ENCODE measurements at places on chromosomes 4 and X.

- DNase-seq = no peak
Observed at GRCh38 chrX:34487364-34487763, 169.7 kb downstream of the TMEM47 start.

DNA sequence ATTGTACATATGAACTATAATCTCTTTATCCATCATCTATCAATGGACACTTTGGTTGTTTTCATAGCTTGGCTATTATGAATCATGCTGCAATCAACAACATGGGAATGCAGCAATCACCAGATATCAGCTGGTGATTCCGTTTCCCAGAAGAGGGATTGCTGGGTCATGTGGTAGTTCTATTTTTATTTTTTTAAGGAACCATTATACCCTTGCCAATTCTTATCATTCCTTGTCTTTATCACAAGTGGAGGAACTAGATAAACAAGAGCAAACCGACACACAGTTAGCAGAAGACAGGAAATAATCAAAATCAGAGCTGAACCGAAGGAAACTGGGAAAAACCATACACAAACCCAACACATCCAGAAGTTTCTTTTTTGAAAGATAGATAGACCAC is 14.5 kb upstream of the LNX1 start:
- DNase-seq = no peak

DNA sequence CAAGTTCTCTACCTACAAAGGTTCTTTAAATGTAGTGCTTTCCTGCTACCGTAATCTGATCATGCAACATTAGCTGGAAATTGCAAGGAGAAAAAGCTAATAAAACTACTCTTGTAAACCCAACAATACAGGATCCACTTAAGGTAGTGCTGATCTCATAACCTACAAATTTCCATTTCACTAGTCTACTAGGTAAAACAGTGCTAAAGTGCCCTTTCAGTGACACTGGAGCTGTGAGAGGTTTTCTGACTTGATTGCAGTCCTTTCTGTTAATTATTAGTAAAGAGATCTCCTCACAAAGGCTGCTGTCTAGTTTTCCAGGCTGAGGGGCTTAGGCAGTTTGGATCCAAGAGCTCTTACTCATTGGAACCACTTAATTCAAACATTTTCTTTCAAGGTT is 1118.7 kb downstream of the SH3BGRL start:
- no peak for DNase-seq

GRCh38 chr4:85707611-85708010 is 232.7 kb downstream of the ARHGAP24 start:
- DNase-seq = no peak

DNA sequence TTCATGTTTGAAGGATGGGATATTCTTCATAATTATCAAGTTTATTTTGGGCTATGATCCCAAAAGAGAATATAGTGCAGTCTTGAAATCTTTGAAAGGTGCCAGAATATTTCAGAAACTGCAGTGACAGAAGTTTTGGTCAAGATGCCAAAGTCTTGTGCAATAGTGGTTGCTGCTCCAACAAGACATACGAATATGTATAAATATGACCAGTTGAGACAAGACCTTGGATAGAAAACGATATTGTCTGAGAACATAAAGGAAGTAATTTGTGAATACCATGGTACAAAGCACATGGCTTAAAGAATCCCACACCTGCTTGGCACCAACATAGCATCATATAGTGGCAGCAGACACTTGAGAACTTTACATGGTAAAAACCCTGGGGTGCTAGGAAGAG is 48.6 kb upstream of the AMELX start:
- DNase-seq = no peak

GRCh38 chr4:122500852-122501501 is 44.5 kb upstream of the IL2 start:
- DNase-seq = no peak

- DNase-seq = no peak
Observed at GRCh38 chrX:143873343-143873742, 10.5 kb upstream of the UBE2NL start.

DNA sequence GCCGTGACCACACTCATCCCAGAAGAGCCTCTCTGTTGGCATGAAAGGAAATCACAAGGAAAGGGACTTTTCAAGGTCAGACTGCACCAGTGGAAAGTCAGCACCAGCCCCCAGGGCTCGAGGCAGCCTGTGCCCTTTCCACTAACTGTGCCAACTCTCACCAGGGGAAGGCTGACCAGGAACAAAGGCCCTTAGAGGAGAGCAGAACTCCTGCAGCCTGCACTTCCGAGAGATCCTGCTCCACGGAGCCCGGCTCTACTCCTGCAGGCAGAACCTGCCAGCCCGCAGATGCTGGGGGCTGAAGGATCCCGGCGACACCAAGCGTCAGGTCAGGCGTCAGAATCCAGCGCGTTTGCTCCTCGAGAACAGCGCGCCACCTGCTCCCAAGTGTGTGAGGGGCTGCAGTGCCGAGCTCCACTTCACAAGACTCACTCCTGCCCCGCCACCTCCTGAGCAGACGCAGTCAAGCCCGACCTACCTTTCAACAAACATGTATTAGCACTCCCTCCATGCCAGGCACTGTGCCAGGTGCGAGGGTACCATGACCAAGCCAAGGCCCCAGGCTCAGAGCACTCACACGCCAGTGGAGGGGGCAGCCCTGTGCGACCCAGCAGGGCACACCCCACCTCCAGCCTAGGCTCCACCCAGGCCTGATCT is 13.6 kb upstream of the HELT start:
- DNase-seq = no peak

GRCh38 chrX:30513284-30513683 is 64.3 kb downstream of the TASL start:
- no peak for DNase-seq

DNA sequence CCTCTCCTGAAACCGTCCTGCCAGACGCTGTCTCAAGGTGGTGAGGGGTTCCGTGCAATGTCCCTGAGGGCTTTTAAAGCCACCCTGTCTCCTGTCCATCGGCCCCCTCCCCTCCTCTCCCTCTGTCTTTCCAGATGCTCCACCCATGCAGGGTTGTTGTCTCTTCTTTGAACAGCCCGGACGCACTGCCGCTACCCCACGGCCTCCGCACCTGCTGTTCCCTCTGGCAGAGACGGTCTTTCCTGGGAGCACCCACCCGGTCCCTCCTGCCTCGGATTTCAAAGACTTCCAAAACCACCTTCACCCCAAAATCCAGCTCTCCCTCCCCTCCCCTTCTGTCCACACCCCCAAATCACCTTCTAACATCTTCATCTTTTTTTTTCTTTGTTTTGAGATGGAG is 4.1 kb upstream of the ASMT start:
- DNase-seq = no peak

DNA sequence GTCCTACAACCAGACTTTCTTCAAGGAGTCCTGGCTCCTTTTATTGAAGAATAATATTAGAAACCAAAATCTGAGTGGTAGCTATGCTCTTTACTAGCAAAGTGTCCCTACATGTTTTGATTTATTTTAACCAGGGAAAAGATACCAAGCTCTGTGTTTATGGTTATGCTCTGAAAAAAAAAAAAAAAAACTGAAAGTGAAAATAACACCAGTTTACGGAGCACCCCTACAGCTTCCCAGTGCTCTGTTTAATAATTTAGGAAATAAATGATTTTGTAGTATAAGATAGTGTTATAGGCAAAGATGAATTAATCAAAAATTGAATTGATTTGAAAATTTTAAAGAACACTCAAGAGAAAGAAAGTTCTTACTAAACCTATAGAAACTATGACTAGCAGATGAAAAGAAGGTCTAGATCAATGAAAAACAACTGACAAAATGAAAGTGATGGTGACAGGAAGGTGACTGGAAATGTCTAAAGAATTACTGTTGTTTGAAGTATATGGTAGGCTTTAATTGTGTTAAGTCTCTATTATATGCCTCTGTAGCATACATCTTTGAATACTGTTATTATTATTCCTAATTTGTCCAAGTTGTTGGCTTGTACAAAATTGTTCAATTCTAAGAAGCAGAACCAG is 1698.4 kb upstream of the PCDH10 start:
- DNase-seq = no peak

DNA sequence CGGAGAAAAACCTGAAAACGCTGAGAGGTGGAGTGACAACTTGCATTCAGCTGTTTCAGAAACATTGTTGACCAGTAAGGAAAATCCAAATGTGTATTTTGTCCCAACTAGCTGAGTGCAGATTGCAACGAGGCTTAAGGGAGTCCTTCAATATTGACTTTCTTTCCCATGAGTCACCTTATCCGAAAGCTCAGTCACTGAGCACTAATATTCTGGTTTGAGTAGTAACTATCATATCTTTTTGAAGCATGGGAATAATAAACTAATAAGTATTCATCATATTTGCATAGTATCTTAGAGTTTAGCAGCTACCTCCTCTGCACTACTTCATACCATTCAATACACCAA is 604.3 kb downstream of the PACRGL start:
- DNase-seq = no peak

DNA sequence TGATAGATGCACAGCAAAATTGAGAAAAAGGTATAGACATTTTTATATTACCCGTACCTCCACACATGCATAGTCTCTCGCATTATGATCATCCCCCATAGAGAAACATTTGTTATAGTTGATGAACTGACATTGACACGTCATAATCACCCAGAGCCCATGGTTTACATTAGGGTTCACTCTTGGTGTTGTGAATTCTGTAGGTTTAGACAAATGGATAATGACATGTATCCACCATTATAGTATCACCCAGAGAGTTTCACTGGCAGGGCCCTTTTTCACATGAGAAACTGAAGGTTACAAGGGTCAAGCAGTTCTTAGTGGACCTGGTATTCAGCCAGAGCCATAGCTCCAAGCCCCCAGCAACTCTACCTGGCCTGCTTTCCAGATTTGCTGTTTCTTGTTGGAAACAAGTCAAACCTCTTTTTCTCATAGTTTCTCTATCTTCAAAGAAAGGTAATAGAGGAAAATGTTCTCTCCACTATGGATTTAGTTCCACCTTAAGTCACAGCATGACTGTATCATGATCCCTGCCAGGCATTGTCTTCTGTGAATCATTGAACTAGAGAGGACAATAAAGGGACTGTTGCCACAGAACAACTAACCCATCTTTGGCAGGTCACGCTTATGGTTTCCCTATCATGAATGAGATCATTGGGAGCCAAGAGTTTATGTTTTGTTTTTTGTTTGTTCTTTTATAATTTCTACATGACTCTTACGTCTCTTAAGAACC is 64.0 kb downstream of the HHIP start:
- DNase-seq = no peak

- DNase-seq = no peak
Observed at GRCh38 chrX:152588206-152588605, 49.5 kb upstream of the GABRQ start.

GRCh38 chr4:137794764-137795254 is 262.5 kb upstream of the PCDH18 start:
- DNase-seq = no peak

- no peak for DNase-seq
Observed at GRCh38 chr4:67571975-67572374, 13.4 kb downstream of the STAP1 start.

GRCh38 chr4:147071209-147071740 is 125.6 kb upstream of the TTC29 start:
- no peak for DNase-seq

DNA sequence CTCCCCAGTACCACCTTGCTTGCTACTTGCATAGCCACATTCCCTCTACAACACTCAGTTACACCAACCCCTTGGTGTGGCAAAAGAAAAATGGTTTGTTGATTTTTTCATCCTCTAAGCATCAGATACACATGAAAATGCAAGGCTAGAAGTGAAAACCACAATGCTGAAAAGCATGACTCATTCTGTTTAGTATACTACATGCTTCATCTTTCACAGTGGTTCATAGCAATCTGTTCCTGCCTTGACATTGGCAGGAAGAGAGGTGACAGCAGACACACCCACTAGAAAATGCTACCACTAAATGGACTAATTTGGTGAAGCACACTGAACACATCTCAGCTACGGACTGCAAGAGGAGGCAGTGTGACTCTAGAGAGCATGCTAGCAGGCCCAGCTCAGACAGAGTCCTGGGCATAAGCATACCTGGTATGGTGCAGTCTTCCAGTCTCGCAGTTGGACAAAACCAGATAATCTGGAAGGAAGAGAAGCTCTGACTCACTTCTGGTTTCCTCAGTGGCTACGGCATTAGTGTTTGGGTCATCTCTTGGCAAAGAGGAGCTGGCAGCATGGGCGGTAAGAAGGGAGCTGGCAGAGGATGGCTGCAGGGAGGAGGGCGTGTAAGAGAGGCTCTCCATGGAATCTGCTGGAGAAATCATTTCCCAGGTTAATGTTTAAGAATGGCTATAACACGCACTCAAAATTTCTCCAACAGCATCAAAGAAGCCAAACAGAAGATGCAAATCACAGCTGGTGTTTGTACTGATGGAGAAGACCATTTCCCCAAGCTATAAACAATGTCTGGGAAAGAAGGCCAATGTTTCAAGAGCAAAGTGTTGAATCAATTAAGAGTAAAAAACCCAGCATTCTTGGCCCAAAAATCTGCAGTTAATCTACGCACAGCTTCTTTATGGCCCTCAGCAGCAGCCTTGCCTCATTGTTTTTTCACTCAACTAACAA is 37.8 kb downstream of the GAB3 start:
- no peak for DNase-seq

GRCh38 chr4:184962125-184962638 is 56.1 kb upstream of the HELT start:
- no peak for DNase-seq

GRCh38 chr4:74308215-74308614 is at the start of gene EPGN:
EPGN (plus strand) TSS chr4:74308470; CDS start chr4:74308534, 64 bp downstream.
- DNase-seq = no peak

DNA sequence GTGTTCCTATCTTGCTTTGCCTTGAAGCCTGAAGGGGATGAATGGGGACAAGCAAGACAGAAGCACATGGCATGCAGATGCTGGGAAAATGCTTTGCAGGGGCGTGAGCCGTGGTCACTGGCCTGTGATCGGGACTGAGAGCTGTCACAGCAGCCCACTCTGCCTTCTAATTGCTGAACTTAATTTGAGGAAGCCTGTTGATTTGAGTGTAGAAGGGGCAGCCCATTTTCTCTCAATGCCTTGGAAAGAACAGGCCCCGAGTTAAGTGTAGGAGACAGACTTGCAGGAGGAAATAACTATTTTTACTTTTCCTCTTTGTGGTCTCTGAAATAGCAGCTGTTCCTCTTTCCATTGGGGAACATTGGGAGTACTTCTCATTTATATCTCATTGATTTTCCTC is 26.1 kb upstream of the TBC1D1 start:
- DNase-seq = no peak

DNA sequence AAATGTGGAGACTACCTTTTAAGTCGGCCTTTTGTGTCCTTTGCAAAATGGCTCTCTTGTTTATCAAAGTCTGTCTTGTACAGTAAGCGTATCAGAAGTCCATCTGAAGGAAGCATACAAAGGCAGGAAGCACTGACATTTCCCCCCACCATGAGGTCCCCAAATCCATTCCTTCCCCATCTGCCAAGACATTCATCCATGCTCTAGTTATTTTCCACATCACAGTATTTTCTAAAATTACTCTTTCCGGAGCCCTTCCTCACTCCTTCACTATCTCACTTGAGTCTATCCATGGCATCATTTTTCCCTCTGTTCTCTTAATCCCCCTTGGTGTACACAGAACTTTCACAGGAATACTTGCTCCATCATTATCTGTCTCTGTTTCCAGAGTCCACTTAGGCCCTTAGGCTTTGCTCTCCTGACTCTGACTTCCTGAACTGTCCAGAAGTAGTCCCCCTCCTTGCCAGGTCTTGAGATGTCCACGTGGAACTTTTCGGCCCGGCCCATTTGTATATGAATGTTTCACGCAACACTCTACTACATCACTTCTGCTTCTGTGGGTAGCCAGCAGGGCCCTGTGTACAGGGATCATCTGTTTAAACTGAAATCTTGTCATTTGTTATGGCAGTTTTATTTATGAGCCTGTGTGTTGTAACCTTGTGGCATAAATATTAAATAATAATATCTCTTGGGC is 2.1 kb downstream of the SEL1L3 start:
- no peak for DNase-seq

Measured in AG09309 (cell line).